Activated B cell treated with CpG ODN at 0.5 μM for 24 hours (primary cell): ENCODE measurements at places on chromosomes 16 and 17. TPM values are rescaled to one million over a fixed set of nuclear protein-coding genes. Genes with fewer than 3 reads are reported as not detected.

The USP22 gene
- total RNA-seq: 128 and 156 TPM in 2 replicates

- H3K27me3 ChIP-seq: no peaks in the 10 kb centered on the region
- DNase-seq: peak; percentile 58
- no peak overlapping the region for H3K27ac ChIP-seq
- peaks cover 13% of the 10 kb centered on the region for H3K36me3 ChIP-seq
Observed at GRCh38 chr17:82236142-82236971, 7.5 kb downstream of the SLC16A3 start.

GRCh38 chr17:48615963-48616716, 1.0 kb upstream of the HOXB8 start:
- peaks cover 62% of the 10 kb centered on the region for H3K27me3 ChIP-seq
- H3K36me3 ChIP-seq: peaks cover 2% of the 10 kb centered on the region
- no peak overlapping the region for H3K4me3 ChIP-seq

GRCh38 chr17:57747221-57748017, 2.3 kb upstream of the CCDC182 start:
- no peak overlapping the region for H3K4me3 ChIP-seq
- no peak overlapping the region for H3K27ac ChIP-seq
- no peak for DNase-seq
- peaks cover 7% of the 10 kb centered on the region for H3K27me3 ChIP-seq
- no peaks in the 10 kb centered on the region for H3K36me3 ChIP-seq
- H3K4me1 ChIP-seq: peaks cover 17% of the 10 kb centered on the region

DNA sequence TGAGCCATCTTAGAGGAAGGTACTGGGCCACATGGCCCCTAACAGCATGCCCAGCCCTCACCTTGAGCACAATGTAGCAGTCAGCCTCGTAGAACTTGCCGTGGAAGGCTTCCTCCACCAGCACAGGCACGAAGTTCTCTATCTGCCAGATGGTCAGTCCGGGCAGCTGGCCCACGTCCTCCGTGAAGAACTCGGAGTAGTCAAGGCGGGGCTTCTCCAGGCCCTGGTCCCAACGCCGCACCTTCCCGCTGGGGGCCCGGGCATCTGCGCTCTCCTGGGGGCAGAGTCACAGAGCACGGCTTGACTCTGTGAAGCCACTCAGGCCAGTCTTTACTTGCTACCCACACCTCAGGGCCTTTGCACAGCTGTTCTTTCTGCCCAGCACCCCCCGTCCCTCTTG, 7.3 kb downstream of the FLII start:
- no peak for DNase-seq
- peaks cover 6% of the 10 kb centered on the region for H3K4me1 ChIP-seq
- no peak overlapping the region for H3K27ac ChIP-seq

The CAPNS2 gene
- not detected in 2 replicates for total RNA-seq

- H3K27me3 ChIP-seq: peaks cover 3% of the 10 kb centered on the region
- H3K4me1 ChIP-seq: peaks cover 7% of the 10 kb centered on the region
- DNase-seq: no peak
Observed at GRCh38 chr17:76235883-76236282, 4.4 kb downstream of the RNF157 start.
